Colonic mucosa (tissue), 4 donors: ENCODE measurements at places on chromosomes 2 and 18. TPM values are rescaled to one million over a fixed set of nuclear protein-coding genes. Genes with fewer than 3 reads are reported as not detected.

CRYGD gene
- total RNA-seq = not detected

DNA sequence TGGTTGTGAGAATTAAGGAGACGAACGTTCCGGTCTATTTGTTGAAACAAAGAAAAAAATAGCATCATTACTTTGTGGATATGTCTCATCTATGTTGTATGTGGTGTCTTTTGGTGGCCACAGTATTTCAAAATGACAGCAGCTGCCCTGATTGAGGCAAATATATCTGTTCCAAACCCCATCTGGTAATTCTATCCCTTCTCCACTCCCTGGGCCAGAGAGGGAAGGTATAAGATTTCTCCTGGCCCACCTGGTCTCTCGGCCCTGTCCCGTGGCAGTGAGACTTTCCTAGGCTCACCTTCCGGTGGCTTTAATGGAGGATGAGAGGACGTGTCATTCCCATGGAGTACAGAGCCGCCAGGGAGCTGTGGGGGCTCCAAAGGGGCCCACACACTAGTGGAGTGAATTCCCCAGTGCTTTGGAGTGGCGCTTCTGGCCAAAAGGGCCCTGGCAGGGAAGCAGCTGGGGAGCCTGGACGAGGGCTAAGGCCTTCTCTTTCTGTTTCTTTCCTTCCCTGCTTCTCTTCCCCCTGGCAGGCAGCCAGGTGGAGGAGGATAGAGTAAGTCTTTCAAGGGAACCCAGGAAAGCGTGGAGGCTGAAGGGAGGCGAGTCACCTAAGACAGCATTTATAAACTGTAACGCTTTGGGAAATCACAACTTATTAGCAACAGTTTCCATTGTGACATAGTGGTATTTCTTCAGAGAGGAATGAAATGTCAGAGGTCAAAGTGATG lies 5.6 kb downstream of the FOSL2 start:
- DNase-seq = no peak

- DNase-seq = no peak
These were observed 7.7 kb downstream of the MDH1 start for GRCh38 chr2:63596401-63596883.

DNA sequence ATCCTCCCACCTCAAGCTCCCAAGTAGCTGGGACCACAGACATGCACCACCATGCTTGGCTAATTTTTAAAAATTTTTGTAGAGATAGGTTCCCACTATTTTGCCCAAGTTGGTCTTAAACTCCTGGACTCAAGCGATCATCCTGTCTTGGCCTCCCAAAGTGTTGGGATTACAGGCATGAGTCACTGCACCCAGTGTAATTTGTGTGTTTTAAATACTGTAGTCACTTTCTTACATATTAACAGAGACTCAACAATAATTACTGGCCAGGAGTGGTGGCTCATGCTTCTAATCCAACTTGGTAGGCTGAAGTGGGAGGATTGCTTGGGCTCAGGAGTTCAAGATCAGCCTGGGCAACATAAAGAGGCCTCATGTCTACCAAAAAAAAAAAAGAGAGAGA lies 293.0 kb downstream of the RDH14 start:
- DNase-seq = no peak

DNA sequence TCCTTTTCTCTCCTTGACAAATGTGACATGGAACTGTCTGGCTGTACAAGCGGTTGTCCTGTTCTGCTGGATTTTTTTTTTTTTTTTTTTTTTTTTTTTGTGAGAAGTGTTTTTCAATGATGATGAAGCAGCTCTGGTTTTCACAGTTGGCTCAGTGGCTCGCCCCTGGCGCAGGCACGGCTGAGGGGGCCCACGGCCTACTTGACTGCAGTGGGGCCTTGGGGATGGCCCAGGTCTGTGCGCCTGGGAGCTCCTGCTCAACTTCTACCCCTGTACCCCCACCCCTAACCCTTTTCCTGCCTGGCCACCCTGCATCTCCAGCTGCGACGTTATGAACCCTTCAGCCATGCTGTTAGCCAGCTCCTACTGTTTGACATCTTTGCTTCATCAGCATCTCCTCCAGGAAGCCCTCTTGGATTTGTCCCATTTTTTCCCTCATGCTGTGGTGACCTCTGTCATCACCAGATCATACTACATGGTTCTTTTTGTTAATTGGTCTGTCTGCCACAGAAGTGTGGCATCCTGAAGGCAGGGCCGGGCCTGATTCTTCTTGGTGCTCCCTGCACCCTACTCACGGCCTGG lies 167.9 kb downstream of the INHBB start:
- no peak for DNase-seq
